Naive thymus-derived CD8-positive, alpha-beta T cell (primary cell): ENCODE measurements at places on chromosomes 13 and 19. TPM values are rescaled to one million over a fixed set of nuclear protein-coding genes. Genes with fewer than 3 reads are reported as not detected.

The MEDAG gene
- not detected for total RNA-seq

The MBD3L3 gene
- not detected for total RNA-seq

The SERTM1 gene
- not detected for total RNA-seq

The LYPD4 gene
- not detected for total RNA-seq

The LPAR2 gene
- 82.7 TPM for total RNA-seq

The MIA gene
- total RNA-seq = 2.2 TPM

The GTF2F2 gene
- total RNA-seq = 17.1 TPM

The FUT6 gene
- total RNA-seq = not detected

The ZNF729 gene
- total RNA-seq = not detected

The LGALS7 gene
- total RNA-seq = not detected

The IGFL4 gene
- total RNA-seq = not detected

The MTUS2 gene
- total RNA-seq = not detected

The FGF22 gene
- total RNA-seq = 2.4 TPM

The LSM7 gene
- total RNA-seq = 102 TPM

The ZNF579 gene
- 10.2 TPM for total RNA-seq

The ZNF714 gene
- total RNA-seq = 11.5 TPM

The IL27RA gene
- total RNA-seq = 54.2 TPM

The KLF5 gene
- 4.7 TPM for total RNA-seq

The RPS19 gene
- total RNA-seq = 3,479 TPM

The ZNF177 gene
- total RNA-seq = 4.6 TPM

The SLC1A5 gene
- 8.2 TPM for total RNA-seq

The LAIR2 gene
- total RNA-seq = not detected

The FFAR2 gene
- not detected for total RNA-seq

The CLEC17A gene
- 4.0 TPM for total RNA-seq

The EXOC3L2 gene
- total RNA-seq = not detected

The C1QTNF9 gene
- 0.33 TPM for total RNA-seq
